ENCODE measurements at places on chromosomes 2 and 18.

- DNase-seq = no peak
Observed at GRCh38 chr2:134815741-134816140, 22.7 kb upstream of the ACMSD start.

- no peak for DNase-seq
Observed at GRCh38 chr2:215793747-215794595, 219.4 kb downstream of the MREG start.

GRCh38 chr18:71442731-71443141 is 1101.4 kb downstream of the CBLN2 start:
- DNase-seq = no peak

- DNase-seq = no peak
Observed at GRCh38 chr2:28628506-28628905, 123.1 kb upstream of the PPP1CB start.

- no peak for DNase-seq
Observed at GRCh38 chr2:199509403-199509802, 51.7 kb upstream of the SATB2 start.

DNA sequence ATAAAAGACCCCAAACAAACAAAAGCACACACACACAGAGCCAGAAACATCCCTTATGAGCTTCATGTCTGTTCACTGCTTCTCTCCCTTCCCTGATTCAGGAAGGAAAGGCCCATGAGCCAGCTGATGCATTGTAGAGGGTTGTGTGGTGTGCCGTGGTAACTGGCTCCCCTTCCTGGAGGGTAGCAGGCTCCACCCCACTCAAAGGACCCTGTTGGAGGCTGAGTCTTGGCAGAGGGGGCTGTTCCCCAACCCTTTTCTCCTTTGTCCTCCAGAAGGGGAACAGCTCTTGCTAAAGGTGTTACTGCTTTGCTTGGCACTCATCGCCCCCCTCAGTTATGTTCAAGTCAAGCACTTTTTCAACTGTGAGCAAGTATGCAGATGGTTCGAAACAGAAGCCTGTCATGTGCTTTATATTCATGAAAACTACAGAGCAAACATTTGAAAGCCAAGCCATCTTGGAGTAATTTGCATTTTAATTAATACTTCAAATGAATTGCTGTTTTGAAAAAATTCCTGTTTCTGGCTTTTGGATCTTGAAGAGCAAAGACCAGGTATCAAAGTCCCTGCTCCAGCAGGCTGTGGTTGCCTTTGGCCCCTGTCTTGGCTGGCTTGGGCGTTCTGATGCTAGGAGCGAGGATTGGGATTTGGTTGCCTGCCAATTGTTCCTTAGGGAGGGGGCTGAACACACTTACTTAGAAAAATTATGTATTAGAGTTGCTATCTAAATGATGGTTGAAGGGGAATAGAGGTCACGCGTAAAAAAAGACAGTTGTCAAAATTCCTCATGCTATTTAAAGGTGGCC is 267.8 kb downstream of the TSN start:
- no peak for DNase-seq

GRCh38 chr2:140257692-140258300 is 1477.6 kb upstream of the NXPH2 start:
- DNase-seq = no peak

GRCh38 chr18:10893196-10893595 is 256.2 kb downstream of the PIEZO2 start:
- DNase-seq = no peak

DNA sequence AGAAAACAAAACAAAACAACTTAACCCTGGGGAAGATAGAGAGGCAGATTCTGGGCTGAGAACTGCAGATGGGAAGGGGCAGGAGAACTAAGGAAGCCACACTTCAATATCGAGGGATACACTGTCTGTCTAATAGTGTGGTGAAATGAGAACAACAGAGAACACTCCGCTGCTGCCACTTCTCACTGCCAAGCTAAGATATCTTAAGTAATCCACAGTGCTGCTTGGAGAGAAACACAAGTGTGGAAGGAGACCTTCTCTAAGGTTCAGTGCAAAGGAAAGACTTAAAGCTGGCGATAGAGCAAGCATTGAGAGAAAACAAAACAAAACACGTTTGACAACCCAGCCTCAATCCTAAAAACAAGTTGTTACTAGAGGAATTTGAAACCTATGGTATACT is 37.4 kb downstream of the DLGAP1 start:
- no peak for DNase-seq

DNA sequence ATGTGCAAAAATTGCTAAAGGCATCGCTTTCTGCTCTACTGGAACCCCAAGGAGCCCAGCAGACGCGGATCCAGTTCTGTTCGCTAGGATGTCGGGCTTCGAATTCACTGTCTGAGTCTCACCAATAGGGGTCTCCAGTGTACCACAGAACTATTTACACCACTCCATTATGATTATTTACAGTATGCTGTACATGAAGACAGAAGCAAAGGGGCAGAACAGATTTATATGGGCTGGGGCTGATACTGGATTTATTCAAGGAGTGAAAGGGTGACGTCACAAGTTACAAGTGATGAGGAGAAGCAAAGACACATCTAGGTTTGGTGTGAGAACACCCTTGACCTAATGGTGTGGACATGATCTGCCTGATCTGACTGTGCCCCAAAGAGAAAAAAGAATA is 185.3 kb upstream of the ATP5MC3 start:
- peak; percentile 16 for DNase-seq

DNA sequence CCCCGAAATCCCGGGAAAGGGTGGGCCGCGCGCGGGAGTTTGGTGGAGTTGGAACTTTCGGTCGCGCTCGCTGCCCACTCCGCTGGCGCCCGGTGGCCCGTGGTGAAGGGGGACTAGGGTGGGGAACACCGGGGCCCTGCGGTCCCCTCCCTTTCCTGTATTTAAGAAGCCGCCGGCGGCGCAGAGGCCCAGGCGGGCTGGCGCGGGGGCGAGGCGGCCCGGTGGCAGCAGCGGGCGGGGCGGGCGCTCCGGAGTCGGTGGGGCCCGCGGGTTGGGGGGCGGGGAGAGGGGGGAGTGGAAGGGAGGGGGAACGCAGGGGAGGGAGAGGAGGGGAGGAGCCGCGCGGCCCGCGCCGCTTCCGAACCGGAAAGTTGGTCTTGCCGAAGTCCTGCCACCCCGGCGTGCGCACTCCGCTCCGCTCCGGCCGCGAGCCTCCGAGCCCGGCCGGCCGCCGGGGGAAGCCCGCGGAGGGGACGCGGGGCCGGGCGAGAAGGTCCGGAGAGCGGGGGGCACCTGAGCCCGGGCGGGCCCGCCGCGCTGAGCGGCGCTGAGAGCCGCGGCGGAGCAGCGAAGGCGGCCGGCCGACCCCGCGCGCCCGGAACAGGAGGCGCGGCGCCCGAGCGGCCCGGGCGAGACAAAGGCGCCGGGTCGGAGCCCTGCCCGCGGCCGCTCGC is 425 bp upstream of the SALL3 start:
- no peak for DNase-seq

- peak; percentile 83 for DNase-seq
Observed at GRCh38 chr2:230411570-230412370, 4.2 kb upstream of the SP100 start.

DNA sequence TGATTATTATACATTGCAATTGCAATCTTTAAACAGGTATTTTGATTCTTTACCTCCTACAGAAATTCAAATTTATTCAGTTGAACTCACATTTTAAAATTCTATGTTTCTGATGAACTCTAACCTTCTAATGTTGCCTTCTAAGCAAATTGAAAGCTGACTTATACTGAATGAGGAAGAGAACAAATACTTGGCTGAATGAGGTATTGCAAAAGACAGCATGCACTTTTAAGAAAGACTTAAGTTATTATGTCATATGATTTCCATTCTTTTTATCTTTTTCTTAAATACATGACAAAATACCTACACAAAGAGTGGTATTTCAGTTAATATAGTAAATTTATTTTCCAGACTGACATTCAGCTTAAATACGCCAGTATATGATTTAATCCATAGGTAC is 64.7 kb downstream of the FAM228A start:
- no peak for DNase-seq

DNA sequence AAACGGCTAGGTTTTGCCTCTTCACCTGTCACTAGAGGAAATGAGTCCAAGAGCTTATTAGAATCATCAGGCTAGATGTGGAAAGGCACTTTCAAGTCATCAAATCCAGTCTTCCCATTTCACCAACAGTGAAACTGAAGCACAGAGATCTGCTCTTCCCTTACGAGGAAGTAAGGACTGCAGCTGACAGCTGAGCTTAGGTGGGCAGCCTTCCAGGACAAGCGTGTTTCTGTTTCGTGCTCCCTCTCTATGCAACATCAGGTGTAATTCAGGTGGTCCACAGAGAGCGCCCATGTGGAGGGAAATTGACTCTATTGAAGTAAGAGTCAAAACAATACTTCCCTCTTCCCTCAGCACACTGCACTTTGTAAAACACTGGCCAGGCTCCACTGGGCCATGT is 5.5 kb downstream of the CYRIA start:
- DNase-seq = no peak

GRCh38 chr18:70116949-70117348 is 88.5 kb downstream of the RTTN start:
- DNase-seq = no peak

DNA sequence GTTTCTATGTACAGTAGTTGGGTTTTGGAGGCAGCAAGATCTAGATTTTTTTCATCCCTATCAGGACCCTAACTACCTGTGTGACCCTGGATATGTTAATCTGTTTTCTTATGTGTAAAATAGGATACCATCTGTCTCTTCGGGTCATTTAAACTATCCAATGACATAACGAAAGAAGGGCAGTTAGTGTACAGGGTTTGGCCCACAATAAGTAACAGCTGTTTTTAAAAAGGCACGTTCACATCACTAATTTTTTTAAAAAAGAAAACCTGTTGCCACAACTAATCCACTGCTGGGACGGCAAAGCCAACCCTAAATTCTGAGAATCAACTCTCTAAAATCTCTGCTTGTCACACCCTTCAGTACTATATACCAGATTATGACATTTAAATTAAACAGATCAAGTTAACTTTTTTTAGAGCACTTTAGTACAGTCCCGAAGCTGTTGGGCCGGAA is 869 bp downstream of the USP40 start:
- no peak for DNase-seq

GRCh38 chr2:156675896-156676295 is 239.7 kb downstream of the GPD2 start:
- no peak for DNase-seq

GRCh38 chr2:28544405-28544921 is 48.6 kb downstream of the PLB1 start:
- no peak for DNase-seq

- no peak for DNase-seq
Observed at GRCh38 chr2:70962885-70963878, 15.2 kb upstream of the ANKRD53 start.

DNA sequence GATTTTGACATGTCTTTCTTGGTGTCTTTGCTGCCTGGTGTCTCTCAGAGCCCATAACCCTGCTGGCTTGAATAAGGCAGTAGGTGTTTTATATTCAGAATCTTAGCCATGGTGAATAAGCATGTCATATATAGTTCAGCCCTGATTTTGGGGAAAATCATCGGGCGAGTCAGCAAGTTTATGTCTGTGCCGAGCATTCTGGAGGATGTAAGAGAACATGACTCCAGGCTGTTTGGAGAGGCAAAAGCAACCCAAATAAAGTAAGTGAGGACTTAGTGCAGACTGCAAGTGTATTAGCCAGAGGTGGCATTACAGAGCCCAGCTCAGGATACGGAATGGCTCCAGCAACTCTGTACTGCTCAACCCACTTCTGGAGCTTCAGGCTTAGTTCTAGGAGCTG is 50.3 kb downstream of the TCF7L1 start:
- no peak for DNase-seq
